Activated naive CD8-positive, alpha-beta T cell treated with anti-CD3 and anti-CD28 coated beads, Interleukin-2, amount 50 U/mL, for 16 hours (primary cell): ENCODE measurements at places on chromosomes 12 and 14.

- DNase-seq, result no peak
Observed at GRCh38 chr12:52074971-52075724, 4.4 kb upstream of the SMIM41 start.

DNA sequence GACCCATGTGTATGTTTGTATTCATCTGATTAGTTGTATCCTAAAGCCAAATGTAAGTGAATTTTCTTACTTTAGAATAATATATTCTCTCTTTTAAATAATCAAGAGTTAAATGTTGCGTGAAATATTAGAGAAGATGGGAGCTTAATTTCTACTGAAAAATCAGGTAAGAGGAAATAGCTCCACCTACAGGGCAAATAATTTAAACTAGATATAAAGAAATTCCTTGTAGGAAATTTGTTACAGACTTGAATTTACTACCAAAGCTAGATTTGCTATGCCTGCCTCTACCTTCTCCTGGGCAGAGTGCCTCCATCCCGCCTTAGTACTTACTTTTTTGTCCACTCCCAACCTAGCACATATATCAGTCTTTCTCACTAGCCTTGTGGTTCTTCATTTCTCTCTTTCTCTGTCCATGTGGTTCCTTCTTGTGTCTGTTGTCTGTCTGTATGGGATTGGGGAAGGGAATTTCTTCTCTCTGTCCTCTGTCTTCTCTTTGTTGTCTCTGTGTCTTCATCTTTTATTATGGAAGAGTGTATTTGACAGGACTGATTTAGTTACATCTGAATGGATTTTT is 44.7 kb downstream of the PALS1 start:
- no peak for DNase-seq

GRCh38 chr12:3712209-3712992 is 40.5 kb downstream of the CRACR2A start:
- no peak for DNase-seq

GRCh38 chr12:88445705-88446394 is 134.4 kb downstream of the KITLG start:
- DNase-seq, result no peak

DNA sequence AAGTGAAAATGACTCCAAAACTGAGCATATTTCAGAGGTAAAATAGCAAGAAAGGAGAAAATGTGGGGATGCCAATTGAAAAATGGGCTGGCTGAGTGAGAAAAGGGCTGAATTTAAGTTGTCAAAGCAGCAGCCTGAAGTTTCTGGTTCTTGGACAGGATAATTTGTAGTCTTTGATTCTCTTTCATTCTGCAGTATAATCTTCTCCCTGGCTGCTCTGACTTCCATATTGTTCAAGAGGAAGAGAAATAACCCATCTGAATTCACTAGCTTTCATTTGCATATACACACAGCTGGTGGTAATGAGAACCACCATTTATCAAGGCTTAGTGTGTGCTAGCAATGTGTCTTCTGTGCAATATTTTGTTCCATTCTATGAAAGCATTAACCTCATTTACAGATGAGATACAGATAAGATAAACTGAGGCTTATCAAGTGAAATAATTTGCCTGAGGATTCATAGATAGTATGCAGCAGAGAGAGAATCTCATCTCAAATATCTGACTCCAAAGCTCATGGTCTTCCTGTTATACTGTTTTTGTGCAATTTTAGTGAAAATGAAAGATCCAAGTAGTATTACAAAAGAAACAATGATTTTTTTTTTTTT is 184.2 kb downstream of the TMTC2 start:
- DNase-seq, result no peak
